Hematopoietic multipotent progenitor cell treated with erythropoietin and hydrocortisone succinate and interleukin-3 and kit ligand, for 8 days (in vitro differentiated cells): ENCODE measurements at places on chromosomes 13 and 19.

DNA sequence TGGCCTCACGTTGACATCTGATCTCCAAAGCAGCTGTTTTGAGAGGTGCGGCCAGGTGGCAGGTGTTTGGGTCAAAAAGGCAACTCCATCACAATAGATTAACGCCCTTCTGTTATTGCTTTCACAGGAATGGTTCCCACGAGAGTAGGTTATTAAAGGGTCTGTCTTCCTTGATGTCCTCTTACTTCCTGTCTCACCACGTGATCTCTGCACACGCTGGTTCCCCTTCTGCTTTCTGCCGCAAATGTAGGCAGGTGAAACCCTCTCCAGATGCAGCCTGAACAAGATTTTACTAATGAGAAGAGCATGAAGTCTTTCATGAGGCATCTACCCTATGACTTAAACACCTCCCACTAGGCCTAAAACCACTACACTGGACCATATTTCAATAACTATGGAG, 22.8 kb upstream of the ZNF564 start:
- no peak for DNase-seq

DNA sequence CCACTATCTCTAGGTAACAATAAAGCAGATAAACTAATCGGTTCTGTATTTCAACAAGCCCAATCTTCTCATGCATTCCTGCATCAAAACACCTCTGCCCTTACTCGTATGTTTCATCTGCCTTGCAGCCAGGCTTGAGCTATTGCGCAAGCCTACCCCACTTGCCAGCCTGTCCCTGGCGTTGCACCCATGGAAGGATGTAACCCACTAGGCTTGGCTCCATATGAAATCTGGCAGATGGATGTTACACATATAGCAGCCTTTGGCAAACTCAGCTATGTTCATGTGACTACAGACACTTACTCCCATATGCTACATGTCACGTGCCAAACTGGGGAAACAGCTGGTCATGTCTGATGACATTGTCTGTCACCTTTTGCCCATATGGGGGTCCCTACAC, 11.9 kb upstream of the ZNF549 start:
- DNase-seq: no peak

DNA sequence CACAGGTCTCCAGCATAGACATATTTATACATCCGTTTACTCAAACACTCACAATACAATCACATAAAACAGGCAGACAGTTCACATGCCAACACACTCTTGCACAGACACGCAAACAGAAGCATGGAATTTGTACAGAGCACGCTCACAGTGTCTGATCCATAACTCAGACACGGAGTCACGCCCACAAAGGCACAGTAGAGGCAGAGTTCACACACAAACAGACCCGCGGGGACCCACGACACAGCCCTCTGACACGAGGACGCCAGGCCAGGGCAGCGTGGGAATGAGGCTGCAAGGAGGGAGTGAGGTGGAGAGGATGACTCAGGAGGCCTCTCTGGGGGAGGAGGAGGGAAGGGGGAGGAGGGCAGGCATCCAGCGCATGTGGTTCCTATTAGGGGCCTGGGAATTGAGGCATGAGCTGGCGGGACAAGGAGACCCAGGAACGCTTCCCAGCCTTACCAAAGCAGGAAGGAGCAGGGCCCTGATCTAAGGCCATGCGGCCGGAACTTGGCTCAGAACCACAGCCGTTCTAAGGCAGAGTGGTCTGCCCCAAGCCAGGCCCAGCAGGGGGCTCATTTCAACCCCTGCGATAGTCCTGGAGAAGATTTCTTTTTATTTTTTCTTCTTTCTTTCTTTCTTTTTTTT, 9.1 kb upstream of the OLFM2 start:
- no peak for DNase-seq

DNA sequence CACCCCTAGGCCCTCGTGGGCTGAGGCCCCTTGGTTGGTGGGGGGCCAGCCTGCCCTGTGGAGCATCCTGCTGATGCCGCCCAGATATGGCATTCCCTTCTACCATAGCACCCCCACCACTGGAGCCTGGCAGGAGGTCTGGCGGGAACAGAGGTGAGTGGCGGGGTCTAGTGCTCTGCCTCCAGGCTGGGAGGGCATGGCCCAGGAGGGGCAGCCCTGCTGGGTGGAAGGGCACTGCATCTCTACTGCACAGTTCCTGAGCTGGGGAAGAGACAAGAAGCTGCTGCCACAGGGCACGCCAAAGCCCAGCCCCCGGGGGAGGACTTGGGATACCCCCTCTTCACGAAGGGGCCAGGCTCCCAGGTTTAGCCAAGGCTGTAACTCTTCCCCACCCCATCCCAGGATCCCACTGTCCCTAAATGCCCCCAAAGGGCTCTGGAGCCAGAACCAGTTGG, 2.4 kb upstream of the KMT2B start:
- DNase-seq: no peak

- DNase-seq: no peak
Measured at GRCh38 chr13:54492995-54493394, 1464.4 kb downstream of the OLFM4 start.

GRCh38 chr13:42149136-42149535, 100.7 kb downstream of the DGKH start:
- DNase-seq: no peak

- no peak for DNase-seq
Measured at GRCh38 chr13:88115976-88116375, 444.8 kb downstream of the SLITRK5 start.

- no peak for DNase-seq
Measured at GRCh38 chr19:50202386-50202785, 1.0 kb upstream of the MYH14 start.

DNA sequence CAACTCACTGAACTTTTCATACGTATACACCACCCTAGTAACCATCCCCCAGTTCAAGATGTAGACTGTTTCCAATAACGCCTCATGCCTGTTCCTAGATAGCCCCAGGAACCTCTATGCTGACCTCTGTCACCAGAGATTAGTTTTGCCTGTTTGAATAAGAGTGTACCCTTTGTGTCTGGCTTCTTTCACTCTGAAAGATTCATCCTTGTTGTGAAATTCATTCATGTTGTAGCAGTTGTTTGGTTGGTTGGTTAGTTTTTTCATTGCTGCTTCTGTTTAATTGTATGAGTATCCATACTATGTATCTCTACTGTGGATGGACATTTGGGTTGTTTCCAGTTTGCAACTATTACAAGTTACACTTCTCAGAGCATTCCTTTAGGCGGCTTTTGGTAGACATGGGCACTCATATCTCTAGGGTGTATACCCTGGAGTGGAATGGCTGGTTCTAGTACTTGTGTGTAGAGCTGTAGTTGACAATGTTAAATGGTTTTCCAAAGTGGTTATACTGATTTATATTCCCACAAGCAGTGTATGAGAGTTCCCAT, 1.6 kb downstream of the RNASEH2B start:
- DNase-seq: peak; percentile 87

GRCh38 chr13:95182570-95183265, 118.5 kb downstream of the ABCC4 start:
- DNase-seq: no peak

DNA sequence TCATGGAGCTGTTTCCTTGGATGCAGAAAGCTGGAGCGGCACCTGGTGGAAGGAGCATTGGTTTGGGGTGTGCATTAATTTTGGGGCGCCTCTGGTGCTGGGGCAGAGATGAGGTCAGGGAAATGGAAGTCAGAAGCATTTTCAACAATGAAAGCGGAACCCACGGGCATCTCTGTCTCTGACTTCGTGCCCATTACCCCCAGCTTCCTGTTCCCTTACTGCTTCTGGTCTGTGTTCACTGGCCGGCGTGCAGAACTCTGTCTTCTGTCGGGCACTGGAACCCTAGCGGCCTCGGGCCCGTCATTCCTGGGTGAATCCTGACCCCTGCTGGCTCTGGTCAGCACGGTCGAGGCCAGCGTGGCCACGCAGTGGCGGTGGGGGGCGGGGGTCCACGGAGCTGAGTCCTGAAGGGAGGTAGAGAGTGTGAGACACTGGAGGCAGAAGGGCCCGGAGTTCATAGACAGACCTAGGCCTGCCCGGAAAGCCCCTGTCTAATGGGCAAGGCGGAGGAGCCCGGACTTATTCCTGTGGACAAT, 7.9 kb upstream of the LINGO3 start:
- peak; percentile 58 for DNase-seq
